ENCODE measurements at places on chromosomes 2 and 18. TPM values are rescaled to one million over a fixed set of nuclear protein-coding genes. Genes with fewer than 3 reads are reported as not detected.

Gene SLC23A3
- polyA plus RNA-seq = 1.1 TPM

Gene LOXHD1
- polyA plus RNA-seq = 2.8 TPM

Gene ADAM23
- 8.2 TPM for polyA plus RNA-seq

Gene NRP2
- polyA plus RNA-seq = 11.1 TPM

Gene CNTNAP5
- 0.06 TPM for polyA plus RNA-seq
